H9 (cell line): ENCODE measurements at places on chromosomes 1 and 21. TPM values are rescaled to one million over a fixed set of nuclear protein-coding genes. Genes with fewer than 3 reads are reported as not detected.
A peak's percentile ranks its signal among the peaks of the same experiment; 100 is the strongest.

The AXDND1 gene
- total RNA-seq = 0.46 and 0.48 TPM in 2 replicates

- peaks cover 4% of the 10 kb centered on the region for H3K36me3 ChIP-seq
- DNase-seq = no peak
- H3K4me3 ChIP-seq = no peak overlapping the region
These were observed 17.3 kb downstream of the GBP1 start for GRCh38 chr1:89047734-89048133.

DNA sequence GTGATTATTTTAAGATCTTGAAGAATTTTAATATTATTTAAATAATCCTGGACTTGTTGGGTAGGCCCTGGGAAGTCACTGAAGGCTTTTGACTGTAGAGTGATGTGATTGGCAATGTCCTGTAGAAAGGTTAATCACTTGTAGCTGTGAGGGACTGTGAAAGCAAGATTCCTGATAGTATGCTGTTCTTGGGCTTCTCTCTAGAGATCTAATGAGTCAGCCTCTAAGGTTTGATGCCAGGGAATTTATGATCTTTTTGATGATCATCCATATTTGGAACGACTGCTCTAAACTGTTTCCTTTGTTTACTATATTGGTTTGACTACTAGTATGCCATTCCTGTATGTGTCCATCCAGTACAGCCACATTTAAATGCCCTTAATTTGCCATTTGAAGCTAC lies 56.5 kb downstream of the CAMSAP2 start:
- no peak overlapping the region for H3K27ac ChIP-seq
- H3K4me1 ChIP-seq = no peaks in the 10 kb centered on the region
- DNase-seq = no peak
- H3K36me3 ChIP-seq = peaks cover 18% of the 10 kb centered on the region

The KLHDC7A gene
- 11.4 and 11.6 TPM in 2 replicates for total RNA-seq

DNA sequence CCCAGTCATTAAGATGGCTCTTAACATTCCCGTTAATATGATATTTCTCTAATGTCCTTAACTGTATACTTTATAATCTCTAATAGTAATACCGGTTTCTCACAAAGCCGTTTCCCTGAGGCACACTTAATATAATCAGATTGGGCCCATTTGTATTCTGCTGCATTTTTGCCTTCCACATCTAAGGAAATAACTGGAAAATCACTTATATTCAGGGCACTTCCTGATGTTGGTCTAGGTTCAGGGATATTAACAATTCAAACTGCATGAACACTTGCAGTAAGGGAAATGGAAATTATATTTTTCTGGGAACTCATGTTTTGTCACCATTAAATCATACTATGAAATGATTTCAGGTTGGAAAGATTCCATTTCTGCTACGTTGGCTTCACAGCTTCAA lies 119.8 kb downstream of the TPR start:
- no peak overlapping the region for H3K27ac ChIP-seq
- no peaks in the 10 kb centered on the region for H3K4me1 ChIP-seq
- H3K36me3 ChIP-seq = peaks cover 6% of the 10 kb centered on the region; the same call in 1 of the 3 replicates
- no peaks in the 10 kb centered on the region for H3K27me3 ChIP-seq

The C1orf74 gene
- 2.1 and 2.4 TPM in 2 replicates for total RNA-seq

GRCh38 chr1:178096421-178096820 lies 2.5 kb downstream of the RASAL2 start:
- no peaks in the 10 kb centered on the region for H3K36me3 ChIP-seq
- H3K27ac ChIP-seq = no peak overlapping the region
- DNase-seq = no peak
- H3K4me3 ChIP-seq = peak overlapping the region; percentile 29

The DTL gene
- total RNA-seq = 70.1 and 73.0 TPM in 2 replicates

- DNase-seq = no peak
- H3K36me3 ChIP-seq = no peaks in the 10 kb centered on the region
- H3K27me3 ChIP-seq = no peaks in the 10 kb centered on the region; the same call in 1 of the 2 replicates
- H3K4me1 ChIP-seq = no peaks in the 10 kb centered on the region
These were observed 122.1 kb upstream of the KAZN start for GRCh38 chr1:14476170-14476955.

DNA sequence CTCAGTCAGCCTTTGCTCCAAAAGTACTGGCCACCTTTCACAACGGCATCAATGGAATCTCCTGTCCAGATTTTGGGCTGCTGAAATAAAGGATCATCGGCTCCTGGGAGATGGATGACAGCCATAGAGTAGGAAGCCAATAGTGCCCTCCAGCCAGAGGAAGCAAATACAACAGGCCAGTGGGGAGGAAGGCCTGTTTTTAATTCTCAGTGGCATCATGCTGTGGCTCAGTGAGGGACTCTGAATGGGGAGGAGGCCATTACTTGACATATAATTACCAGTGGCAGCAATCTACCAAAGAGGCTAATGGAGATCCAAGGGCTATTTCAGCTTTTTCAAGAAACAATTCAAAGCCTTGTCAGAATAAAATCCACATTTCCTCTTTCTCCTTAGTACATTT lies 26.7 kb downstream of the COLGALT2 start:
- no peaks in the 10 kb centered on the region for H3K27me3 ChIP-seq
- no peak overlapping the region for H3K4me3 ChIP-seq
- H3K36me3 ChIP-seq = 0 out of 3 replicates have a peak, but pooled peaks cover 3% of the 10 kb centered on the region
- no peak for DNase-seq
- H3K27ac ChIP-seq = no peak overlapping the region

The TEX38 gene
- not detected in 2 replicates for total RNA-seq

- no peaks in the 10 kb centered on the region for H3K27me3 ChIP-seq
- no peak overlapping the region for H3K27ac ChIP-seq
- H3K4me1 ChIP-seq = peaks cover 4% of the 10 kb centered on the region; the same call in 1 of the 2 replicates
These were observed 402 bp downstream of the PLEKHG5 start for GRCh38 chr1:6491081-6491449.

GRCh38 chr1:204950353-204951001 lies 79.8 kb downstream of the NFASC start:
- no peak for DNase-seq
- H3K4me3 ChIP-seq = no peak overlapping the region
- peaks cover 1% of the 10 kb centered on the region; the same call in 1 of the 3 replicates for H3K36me3 ChIP-seq
- H3K27me3 ChIP-seq = no peaks in the 10 kb centered on the region
- no peak overlapping the region for H3K27ac ChIP-seq
- H3K4me1 ChIP-seq = peaks cover 2% of the 10 kb centered on the region; the same call in 1 of the 2 replicates

DNA sequence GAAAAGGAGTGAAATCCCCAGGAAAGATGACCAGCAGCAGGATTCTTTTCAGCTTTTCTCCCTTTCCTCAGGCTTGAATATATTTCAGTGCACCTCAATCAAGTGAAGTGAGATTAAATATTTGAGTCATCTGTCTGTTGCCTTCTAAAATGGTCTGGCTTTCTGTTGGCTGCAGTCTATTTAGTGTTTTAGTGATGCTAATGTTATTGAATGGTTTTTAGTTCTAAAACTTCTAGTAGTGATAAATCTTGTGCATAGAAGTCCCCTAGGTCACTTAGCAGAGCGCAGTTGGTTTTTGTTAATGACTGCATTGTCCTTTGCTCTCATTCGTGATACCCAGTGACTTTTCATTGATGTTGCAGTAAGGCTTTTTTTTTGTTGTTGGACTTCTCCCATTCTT lies 53.5 kb downstream of the ITSN1 start:
- DNase-seq = no peak
- no peak overlapping the region for H3K4me3 ChIP-seq
- no peaks in the 10 kb centered on the region for H3K36me3 ChIP-seq
- peaks cover 5% of the 10 kb centered on the region; the same call in 1 of the 2 replicates for H3K4me1 ChIP-seq

DNA sequence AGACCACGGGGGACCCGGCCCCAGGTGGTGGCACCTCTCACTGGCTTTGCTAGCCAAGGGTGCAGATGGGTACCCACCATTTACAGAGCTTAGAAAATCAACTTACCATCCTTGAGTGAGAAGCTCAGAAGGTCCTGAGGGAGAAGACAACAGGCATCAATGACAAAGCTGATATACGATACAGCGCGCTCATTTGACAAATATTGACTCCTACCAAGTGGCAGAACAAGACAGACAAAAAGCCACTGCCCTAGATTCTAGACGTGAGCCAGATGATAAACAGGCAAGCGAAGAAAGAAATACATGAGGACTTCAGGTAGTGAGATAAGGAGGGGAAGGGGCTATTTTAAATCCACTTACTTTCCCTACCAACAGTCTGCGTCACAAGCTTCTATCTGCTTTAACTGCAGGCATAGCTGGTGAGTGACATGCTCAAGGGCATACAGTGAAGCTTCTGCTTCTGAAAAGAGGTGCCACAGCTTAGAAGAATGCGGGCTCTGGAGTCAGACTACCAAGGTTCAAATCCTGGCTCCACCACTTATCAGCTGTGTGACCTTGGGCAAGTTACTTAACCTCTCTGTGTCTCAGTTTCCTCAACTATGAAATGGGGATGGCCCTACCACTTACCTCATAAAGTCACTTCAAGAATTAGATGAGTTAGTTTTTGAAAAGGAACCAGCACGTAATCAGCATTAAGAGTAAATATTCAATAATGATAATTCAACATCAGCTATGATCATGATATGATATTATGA lies 29.1 kb downstream of the TMCO4 start:
- no peaks in the 10 kb centered on the region for H3K27me3 ChIP-seq
- no peak overlapping the region for H3K4me3 ChIP-seq
- H3K27ac ChIP-seq = no peak overlapping the region
- peaks cover 4% of the 10 kb centered on the region; the same call in 1 of the 2 replicates for H3K4me1 ChIP-seq

The DNALI1 gene
- total RNA-seq = 18.0 and 18.9 TPM in 2 replicates

DNA sequence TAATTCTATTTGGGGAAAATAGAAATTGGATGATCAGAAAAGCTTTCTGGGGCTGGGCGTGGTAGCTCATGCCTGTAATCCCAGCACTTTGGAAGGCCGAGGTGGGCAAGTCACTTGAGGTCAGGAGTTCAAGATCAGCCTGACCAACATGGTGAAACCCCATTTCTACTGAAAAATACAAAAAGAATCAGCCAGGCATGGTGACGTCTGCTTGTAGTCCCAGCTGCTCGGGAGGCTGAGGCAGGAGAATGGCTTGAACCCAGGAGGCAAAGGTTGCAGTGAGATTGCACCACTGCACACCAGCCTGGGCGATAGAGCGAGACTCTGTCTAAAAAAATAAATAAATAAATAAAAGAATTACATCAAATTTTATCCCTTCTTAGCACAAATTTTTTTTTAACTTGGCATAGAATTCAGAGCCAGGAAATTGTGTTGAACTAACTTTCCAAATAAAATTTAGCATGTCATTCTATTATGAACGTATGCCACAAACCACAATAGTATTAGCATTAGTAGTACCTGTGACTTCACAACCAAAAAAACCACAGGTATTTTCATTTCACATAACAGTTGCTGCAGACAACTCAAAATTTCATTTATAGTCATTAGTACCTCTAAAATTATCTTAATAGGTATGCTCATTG lies 4.5 kb upstream of the ANKRD13C start:
- H3K36me3 ChIP-seq = peaks cover 5% of the 10 kb centered on the region; the same call in 1 of the 2 replicates
- H3K27me3 ChIP-seq = no peaks in the 10 kb centered on the region
- no peaks in the 10 kb centered on the region for H3K4me1 ChIP-seq
- H3K27ac ChIP-seq = no peak overlapping the region
- no peak overlapping the region for H3K4me3 ChIP-seq

The SOD1 gene
- 196 and 201 TPM in 2 replicates for total RNA-seq

The NPR1 gene
- total RNA-seq = 8.6 and 8.9 TPM in 2 replicates

The KAZN gene
- total RNA-seq = 6.1 and 7.6 TPM in 2 replicates

The FAM167B gene
- total RNA-seq = 1.5 and 2.1 TPM in 2 replicates

DNA sequence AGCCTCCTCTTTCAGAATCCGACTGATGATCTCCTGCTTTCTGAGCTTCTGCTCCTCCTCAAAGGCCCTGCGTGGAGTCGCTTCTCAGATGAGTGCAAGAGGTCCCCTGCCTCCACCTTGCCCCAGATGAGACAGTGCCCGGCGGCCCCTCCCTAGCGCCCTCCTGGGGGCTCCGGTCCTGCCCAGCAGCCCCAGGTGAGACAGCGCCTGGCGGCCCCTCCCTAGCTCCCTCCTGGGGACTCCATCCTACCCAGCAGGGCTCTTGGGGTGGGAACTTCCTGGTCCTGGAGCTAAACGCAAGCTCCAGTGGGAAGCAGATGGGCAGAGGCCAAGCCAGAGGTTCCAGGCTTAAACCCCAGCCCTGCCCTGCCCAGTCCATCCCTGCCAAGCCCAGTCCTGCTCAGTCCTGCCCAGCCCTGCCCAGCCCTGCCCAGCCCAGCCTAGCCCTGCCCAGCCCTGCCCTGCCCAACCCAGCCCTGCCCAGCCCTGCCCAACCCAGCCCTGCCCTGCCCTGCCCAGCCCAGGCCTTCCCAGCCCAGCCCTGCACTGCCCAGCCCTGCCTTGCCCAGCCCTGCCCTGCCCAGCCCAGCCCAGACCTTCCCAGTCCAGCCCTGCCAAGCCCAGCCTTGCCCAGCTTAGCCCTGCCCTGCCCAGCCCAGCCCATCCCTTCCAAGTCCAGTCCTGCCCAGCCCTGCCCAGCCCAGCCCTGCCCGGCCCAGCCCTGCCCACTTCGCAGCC lies 34.6 kb downstream of the CFAP74 start:
- no peak overlapping the region for H3K27ac ChIP-seq
- H3K27me3 ChIP-seq = no peaks in the 10 kb centered on the region
- no peaks in the 10 kb centered on the region for H3K4me1 ChIP-seq
- H3K4me3 ChIP-seq = no peak overlapping the region
- H3K36me3 ChIP-seq = no peaks in the 10 kb centered on the region; the same call in 1 of the 3 replicates

The FCMR gene
- total RNA-seq = not detected in 2 replicates

- H3K4me3 ChIP-seq = no peak overlapping the region
- H3K36me3 ChIP-seq = no peaks in the 10 kb centered on the region
- no peaks in the 10 kb centered on the region for H3K27me3 ChIP-seq
- peaks cover 4% of the 10 kb centered on the region; the same call in 1 of the 2 replicates for H3K4me1 ChIP-seq
These were observed 70.3 kb downstream of the HIVEP3 start for GRCh38 chr1:41848216-41848952.

DNA sequence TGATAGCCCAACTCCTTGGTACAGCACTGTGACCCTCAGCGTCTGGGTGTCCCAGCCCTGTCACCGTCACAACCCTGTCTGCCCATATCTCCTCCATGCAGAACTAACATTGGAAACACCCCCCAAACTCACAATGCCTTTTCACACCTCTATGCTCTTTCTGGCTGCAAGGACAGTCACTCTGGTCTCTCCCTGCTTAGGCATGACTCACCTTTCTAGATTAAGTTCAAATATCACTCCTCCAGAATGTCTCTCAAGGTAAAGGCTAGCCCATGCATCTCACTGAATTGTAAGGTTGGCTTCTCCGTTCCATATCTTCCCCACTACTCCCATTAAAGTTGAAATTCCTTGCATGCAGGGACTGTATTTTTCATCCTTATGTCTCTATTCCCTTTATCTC lies 17.0 kb upstream of the CAPN8 start:
- H3K4me3 ChIP-seq = no peak overlapping the region
- no peaks in the 10 kb centered on the region for H3K27me3 ChIP-seq
- no peaks in the 10 kb centered on the region for H3K36me3 ChIP-seq
- H3K27ac ChIP-seq = no peak overlapping the region
- no peak for DNase-seq
- no peaks in the 10 kb centered on the region for H3K4me1 ChIP-seq

GRCh38 chr1:61132645-61133334 lies 50.4 kb downstream of the NFIA start:
- no peaks in the 10 kb centered on the region for H3K27me3 ChIP-seq
- no peak overlapping the region for H3K4me3 ChIP-seq

The HMCN1 gene
- 2.9 and 3.3 TPM in 2 replicates for total RNA-seq

GRCh38 chr1:240090957-240091600 lies 604 bp upstream of the FMN2 start:
- H3K27ac ChIP-seq = no peak overlapping the region
- no peaks in the 10 kb centered on the region; the same call in 2 of the 3 replicates for H3K36me3 ChIP-seq
- no peaks in the 10 kb centered on the region for H3K4me1 ChIP-seq
- H3K4me3 ChIP-seq = peak overlapping the region; percentile 60
- DNase-seq = no peak
- peaks cover 6% of the 10 kb centered on the region; the same call in 1 of the 2 replicates for H3K27me3 ChIP-seq

The TFF2 gene
- total RNA-seq = not detected in 2 replicates

- no peak for DNase-seq
- no peak overlapping the region for H3K27ac ChIP-seq
- no peak overlapping the region for H3K4me3 ChIP-seq
- H3K4me1 ChIP-seq = no peaks in the 10 kb centered on the region
These were observed 3.8 kb upstream of the B3GALT2 start for GRCh38 chr1:193190096-193190744.
